ENCODE measurements at places on chromosomes 2 and 18.

DNA sequence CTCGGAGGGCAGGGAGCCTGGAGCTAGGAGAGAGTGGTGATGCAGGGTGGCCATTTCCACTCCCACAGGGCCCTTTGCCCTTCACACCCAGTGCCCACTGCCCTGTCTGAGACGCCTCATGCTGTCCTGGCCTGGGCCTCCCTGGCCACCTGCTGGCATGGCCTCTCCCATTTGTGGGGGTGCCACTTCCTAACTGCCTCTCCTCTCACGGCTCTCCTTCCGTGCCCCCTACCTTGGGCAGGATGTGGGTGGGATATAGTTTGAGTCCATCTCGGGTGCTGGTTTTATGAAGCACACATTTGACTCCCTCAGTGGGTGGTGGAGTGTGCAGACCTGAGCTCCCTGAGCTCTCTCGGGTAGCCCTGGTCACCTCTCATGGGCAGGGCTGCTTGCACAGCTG is 46.0 kb downstream of the DGKD start:
- DNase-seq: no peak

DNA sequence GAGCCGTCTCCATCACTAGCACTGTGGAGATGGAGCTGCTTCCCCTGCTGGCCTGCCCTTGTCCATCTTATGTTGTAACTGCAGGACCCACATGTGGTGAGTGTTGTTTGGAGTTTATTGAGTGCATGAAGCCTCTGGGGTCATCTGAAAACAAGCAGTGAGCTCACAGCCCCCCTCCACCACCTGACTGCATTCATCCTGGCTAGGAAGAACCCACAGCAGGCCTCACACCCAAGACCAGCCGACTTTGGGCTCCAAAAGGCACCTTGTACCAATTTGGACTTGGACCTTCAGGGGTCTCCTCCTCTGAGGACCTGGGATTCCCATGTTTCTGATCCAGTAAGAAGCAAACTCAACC is 116.1 kb downstream of the TWIST2 start:
- no peak for DNase-seq

- DNase-seq: no peak
Observed at GRCh38 chr2:189439342-189439741, 1.9 kb upstream of the WDR75 start.

DNA sequence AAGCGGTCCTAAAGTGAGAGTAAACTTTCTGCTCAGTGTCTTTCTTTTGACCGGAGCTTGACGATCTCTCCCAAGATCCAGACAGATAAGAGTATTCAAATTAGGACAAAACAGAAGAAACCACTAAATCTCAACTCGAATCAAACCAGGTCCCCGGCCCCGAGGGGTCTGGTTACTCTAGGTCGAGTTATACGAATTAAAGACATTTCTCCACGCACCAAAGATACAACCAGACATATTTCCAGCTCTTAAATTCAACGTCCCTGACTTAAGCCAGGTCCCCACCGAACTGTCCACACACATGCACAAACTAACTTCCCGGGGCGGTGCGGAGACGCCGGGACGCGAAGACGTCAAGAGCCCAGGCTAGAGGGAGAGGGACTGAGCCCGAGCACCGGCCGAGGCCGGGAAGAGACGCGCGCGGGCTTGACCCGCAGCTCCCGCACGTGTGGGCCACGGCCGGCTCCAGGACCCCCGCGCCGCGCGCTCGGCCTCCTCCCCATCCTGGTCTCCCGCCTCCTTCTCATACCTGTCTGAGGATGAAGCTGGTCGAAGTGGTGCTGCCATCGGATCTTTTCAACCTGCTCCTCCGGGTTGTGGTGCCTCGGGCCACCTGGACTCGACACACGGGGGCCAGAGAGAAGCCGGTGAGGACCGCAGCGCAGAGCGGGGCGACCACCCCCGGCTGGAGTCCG is 896 bp downstream of the CACNB4 start:
- DNase-seq: peak; percentile 23

DNA sequence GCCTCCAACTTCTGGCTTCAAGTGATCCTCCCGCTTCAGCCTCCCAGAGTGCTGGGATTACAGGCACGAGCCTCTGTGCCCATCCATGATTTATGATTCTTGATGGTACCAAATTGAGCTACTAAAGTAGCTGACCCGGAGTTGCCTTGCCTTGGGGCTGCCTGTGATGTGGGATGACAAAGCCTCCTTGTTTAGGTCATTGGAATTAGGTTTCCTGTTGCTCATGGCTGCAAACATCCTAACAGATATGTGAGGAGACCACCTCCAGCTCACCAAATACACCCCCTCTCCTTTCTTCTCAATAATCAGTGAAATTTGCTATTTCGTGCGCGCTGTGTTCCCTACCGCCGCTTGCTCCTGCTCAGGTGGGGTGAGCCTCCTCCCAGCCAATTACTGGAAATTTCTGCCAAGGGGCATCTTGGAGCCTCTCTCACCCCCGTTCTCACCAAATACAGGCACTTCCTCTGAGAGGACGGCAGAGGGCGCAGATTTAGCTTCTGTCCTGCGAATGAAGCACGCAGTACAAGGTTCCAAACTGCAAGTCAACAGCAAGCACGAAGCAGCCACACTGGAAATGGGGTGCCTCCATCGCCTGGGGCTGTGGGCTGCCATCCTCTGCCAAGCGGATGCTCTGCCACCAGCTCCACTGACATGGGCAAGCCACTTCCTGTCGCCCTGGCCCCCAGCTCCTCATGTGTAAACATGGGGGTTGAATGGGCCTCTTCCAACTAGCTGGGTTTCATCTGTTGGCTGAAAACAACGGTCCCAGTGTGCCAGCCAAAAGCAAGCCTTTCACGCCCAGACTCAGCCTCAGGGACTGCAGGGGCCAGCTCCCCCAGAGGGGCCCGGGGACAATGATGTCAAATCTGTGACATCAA is 71.7 kb downstream of the NCAPH start:
- peak; percentile 79 for DNase-seq

DNA sequence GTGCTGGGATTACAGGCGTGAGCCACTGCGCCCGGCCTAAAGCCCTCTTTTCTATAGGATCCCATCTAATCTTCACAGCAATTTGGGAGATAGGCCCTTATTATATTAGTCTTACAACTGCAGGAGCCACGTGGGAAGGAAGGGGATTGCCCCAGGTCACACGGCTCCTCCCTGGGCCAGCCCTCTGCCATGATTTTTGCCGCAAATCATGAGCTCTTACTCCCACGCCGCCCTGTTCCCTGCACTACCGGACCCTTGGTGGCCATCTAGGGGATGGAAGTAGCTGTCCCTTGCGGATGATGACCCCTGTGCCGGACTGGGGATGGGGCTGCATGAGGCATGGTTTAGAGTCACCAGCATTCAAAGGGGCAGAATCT is 28.4 kb upstream of the PTMA start:
- DNase-seq: no peak

- DNase-seq: no peak
Observed at GRCh38 chr2:6946722-6947121, 29.5 kb downstream of the RNF144A start.

- no peak for DNase-seq
Observed at GRCh38 chr2:162025121-162025911, 48.7 kb downstream of the DPP4 start.

DNA sequence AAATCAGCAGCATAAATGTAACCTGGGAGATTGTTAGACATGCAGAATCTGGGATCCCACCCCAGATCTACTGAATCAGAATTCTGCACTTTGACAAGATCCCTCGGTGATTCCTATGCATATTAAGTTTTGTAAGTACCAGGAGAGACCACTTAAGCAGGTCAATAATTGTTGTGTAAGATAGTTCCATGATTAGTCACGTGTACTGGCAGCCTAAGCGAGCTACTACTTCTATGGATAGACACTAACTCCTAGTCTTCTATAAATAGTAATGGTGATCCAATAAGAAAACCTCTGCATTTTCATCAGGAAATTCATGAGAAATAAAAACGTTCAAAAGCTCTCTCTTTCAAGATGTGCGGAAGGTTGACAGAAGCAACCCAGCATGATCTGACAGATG is 988.2 kb upstream of the CHAC2 start:
- no peak for DNase-seq

GRCh38 chr2:164722616-164723338 is 101.5 kb upstream of the GRB14 start:
- no peak for DNase-seq

DNA sequence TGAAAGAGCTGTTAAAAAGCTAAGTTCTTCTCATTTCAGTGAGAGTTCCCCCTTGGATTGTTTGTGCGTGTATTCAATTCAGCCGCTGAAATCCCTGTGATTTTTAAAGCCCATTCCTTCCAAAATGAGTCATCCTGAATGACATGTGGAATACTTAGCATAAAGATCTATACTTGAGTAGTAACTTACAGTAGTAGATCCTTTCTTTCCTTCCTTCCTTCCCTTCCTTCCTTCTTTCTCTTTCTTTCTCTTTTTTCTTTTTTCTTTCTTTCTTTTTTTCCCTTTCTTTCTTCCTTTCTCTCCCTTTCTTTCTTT is 18.2 kb upstream of the SOX11 start:
- no peak for DNase-seq

DNA sequence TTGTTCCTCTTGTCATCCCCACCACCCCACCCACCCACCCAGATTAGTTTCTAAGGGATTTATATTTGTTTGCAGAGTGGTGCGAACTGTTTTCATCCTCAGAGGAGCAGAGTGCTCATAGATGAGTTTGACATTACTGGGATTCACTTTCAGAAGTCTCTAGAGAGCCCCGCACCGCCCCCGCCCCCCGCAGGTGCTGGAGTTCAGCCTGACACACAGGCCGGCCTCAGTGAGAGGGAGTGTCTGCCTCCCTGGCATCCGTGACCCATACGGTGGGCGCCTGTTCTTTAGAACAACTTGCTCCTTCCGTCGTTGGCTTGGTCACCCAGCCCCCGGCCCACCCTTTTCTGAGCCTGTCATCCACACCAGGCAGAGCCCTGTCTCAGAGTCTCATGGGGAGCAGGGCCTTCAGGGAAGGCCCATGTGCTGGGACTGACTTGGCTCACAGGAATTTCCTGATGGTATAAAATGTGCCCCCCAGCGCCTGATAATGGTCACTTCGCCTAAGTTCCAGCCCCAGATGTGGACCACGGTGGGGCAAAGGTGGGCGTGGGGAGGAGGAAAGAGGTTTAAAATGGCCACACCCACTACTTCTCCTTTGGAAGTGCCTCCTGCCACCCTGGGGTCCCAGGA is 44.3 kb downstream of the HPCAL1 start:
- no peak for DNase-seq

DNA sequence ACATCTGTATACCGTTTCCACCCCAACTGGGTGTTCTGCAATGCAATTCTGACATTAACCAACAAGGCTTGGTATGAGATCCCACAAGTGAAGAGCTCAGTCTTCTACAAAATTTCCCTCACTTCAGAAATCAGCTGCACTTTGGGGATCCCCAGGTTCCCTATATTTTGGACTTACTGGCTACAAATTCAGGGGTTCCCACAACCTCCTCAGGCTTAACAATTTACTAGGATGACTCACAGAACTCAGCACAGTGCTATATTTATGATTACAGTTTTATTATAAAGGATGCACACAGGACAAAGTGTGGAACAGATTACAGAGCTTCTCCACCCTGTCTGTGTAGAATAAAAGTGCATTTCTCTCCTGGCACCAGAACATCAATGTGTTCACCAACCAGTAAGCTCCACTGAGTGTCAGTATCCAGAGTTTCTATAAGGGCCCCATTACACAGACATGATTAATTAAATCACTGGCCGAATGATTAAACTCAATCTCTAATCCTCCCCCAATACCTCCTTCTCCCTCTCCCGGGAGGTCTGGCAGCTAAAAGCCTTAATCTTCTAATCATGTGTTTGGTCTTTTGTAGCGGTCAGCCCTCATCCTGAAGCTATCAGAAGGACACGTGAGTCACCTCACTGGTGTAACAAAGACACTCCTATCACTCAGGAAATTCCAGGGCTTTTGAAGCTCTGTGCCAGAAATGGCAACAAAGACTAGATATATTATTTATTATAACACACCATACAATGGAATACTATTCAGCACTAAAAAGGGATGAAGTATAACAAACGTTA is 84.6 kb downstream of the SLC66A3 start:
- DNase-seq: no peak

DNA sequence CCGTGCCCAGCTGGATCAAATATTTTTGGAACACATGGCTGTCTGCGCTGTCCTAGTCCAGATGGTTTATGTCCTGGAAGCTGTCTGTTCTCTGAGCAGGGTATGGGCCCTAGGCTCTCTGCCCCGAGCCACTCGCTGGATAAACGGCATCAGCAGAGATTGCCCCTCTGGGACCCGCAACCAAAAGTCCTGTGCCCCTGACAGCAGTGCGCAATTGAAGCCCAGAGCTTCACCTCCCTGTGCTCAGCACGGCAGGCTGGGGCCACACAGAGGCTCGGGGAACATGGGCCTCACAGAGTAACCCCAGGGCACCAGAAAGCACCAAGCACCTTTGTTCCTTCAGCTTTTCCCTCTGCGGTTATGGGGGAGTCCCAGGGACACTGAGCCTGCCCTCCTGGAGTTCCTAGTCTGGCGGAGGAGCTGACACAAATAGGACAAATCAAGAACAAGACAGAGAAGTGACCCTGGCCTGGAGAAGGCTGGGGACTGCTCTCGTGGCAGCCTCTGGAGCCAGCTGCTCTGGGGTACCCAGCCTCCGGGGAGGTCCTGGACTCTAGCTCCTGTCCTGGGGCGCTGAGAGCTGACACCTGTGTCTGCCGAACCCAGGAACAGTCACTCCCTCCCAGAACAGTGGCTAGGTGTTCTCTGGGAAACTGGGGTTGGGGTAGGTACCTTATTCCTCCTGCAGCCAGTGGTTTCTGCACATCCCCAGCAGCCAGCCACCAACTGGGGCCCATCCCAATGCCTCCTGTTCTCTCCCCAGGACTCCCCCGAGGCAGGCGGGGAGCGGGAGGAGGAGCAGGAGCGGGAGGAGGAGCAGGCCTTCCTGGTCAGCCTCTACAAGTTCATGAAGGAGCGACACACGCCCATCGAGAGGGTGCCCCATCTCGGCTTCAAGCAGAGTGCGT is 12.3 kb downstream of the ARID5A start:
- no peak for DNase-seq

GRCh38 chr18:61833978-61834377 is 58.8 kb downstream of the RNF152 start:
- DNase-seq: no peak

- peak; percentile 77 for DNase-seq
Observed at GRCh38 chr2:30584116-30584515, 137.1 kb downstream of the LCLAT1 start.

- no peak for DNase-seq
Observed at GRCh38 chr2:178159966-178160365, 34.3 kb upstream of the OSBPL6 start.

DNA sequence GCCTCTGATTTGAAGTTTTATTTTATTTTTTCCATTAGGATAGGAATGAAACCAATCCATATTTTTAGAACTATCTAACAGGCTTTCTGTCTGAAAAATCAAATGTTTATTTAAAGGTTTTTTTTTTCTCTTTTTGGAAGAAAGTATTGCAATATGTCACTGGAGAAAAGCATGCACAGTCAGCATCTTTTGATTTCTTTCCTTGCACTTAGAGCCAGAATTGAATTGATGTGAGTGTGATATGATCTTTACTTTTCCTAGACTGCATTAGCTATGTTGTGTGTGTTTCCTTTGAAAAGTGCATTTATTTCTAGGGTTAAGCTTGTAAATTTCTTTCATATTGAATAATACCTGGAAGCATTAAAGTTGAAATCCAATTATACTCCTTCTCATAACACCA is 87.6 kb downstream of the ASXL3 start:
- no peak for DNase-seq

- no peak for DNase-seq
Observed at GRCh38 chr18:50875966-50876536, 2.9 kb upstream of the ME2 start.
